ENCODE measurements at places on chromosomes 2 and 18.

DNA sequence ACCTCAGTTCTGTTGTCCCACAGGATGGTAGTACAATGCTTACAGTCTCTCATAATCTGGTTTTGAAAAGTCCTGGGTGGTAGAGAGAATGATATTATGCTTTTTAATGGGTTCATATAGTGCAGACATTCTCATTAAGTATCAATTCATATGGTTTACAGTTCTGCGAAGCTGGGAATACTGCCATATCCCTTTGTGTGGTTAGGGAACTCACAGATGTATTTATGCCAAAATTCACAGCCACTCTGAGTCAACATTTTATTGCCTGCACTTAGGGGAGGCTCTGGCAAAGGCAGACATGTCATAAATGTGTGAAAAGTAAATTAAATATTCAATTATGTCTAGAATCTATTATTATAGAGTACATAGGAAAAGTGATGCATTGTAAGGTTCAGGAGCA lies 808.2 kb downstream of the SUCLG1 start:
- no peak for DNase-seq

GRCh38 chr18:76546436-76546835 lies 51.4 kb upstream of the ZNF516 start:
- DNase-seq: no peak

GRCh38 chr18:23225503-23225902 lies 90.2 kb downstream of the CABLES1 start:
- DNase-seq: no peak

DNA sequence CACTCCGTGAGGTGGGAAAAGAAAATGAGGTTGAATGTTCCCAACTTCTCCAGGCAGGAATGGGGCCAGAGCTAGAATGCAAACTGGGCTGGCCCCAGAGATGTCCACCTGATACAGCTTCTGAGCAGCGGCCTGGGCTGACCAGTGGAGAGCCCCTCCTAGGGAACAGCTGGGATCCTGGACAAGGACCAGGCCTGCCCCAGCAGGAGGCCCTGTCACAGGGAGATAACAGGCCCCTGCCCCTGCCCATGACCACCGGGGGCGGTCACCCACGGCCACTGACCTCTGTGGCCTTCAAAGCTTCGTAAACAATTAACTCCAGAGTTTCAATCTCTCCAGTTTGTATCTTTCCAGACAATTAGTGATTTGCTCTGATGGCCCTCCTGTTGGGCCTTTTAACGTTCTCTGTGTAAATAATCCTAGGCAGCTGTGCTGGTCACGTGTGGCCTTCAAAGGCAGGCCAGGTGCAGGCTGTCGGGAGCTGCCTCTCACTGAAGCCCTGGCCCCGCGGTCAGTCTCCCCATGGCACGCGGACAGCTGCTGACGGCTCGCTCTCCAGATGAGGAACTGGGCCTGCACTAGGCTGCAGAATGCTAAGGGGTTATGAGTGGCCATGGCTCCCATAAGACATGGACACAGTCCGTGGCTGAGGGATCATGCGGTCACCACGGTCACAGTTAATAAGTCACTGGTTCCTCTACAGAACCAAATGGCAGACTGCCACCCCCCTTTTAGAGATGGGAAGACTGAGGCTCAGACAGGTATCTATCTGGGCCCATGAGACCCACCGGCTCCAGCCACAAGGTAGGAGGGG lies 9.2 kb downstream of the HS6ST1 start:
- no peak for DNase-seq

DNA sequence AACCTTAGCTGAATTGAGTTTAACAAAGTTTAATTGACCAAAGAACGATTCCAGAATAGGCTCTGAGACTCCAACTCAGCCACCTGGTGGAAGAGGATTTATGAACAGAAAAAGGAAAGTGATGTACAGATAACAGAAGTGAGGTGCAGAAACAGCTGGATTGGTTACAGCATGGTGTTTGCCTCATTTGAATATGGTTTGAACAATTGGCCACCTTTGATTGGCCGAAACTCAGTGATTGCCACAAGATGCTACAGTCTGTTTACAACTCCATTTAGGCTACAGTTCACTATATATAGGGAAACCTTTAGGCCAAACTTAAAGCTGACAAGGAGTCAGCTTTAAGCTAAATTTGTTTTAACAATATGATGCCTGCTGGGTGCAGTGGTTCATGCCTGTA lies 28.1 kb upstream of the SLC35G4 start:
- DNase-seq: no peak

DNA sequence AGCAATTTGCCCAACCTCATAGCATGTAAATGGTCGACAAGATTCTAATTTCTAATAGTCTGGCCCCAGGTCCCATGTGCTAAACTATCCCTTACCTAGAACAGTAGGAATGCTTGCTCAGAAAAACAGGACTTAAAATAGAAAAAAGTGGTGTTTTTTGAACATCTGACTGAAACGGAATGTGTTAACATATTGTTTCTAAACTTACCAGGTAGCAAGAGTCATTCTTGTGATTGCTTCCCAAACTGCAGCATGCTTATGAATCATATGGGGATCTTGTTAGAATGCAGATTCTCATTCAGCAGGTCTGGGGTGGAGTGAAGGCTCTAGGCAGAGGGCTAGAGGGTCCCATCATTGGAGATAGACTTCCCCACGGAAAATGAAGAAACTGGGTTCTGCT lies 5.8 kb upstream of the SLC20A1 start:
- no peak for DNase-seq

GRCh38 chr18:38664929-38665328 lies 1099.3 kb upstream of the CELF4 start:
- no peak for DNase-seq

- no peak for DNase-seq
Observed at GRCh38 chr2:132645176-132645575, 24.8 kb downstream of the LYPD1 start.

GRCh38 chr2:226427538-226428307 lies 371.9 kb downstream of the IRS1 start:
- DNase-seq: no peak

GRCh38 chr2:65565681-65566080 lies 133.3 kb upstream of the SPRED2 start:
- no peak for DNase-seq

- no peak for DNase-seq
Observed at GRCh38 chr2:44943031-44943692, 1.7 kb downstream of the SIX3 start.

DNA sequence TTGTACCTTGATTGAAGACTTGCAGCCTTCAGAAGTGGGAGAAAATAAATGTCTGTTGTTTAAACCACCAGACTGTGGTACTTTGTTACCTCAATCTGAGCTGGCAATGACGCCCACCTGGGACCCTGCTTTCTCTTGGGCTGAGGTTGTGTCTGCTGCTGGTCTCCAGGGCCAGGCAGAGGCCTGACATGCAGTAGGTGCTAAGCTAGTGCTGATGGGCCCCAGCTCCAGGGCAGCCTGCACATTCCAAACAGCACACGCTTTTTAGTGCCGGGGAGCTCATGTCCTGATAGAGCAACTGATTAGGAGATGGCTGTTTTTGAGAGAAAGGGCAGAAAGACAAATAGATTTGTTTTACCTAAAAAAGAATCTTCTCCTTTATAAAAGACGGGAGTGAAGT lies 664.0 kb upstream of the HS6ST1 start:
- DNase-seq: no peak

- no peak for DNase-seq
Observed at GRCh38 chr2:206211657-206212255, 52.1 kb downstream of the EEF1B2 start.

DNA sequence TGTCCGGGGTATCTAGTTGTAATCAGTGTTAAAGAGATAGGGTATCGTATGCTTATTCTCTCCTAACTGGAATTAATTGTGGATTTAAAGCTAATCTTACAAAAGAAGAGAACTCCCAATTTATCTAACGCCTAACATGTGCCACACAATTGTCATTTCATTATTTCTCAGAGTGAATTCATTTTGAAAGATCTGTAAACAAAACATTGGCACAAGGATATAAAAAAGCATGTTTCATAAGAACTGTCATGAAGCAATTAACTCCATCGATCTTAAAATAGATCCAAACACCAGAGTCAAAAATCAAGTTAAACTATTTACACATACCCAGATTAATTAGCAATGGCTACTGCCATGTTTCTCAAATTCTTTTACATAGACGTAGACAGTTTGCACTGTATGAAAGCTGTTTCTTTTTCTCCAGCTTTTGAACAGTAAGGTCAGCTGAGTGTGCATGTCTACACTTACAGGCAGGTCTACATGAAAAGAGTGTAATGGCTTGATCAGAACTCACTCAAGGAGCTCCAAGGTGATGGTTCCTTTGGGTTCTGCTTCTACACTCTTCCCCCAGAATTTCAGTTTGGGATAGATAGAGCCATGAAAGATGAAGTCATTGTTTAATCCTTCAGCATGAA lies 38.8 kb downstream of the CABYR start:
- DNase-seq: no peak

GRCh38 chr2:137254052-137254451 lies 488.7 kb downstream of the THSD7B start:
- no peak for DNase-seq

GRCh38 chr2:15912203-15912602 lies 28.1 kb upstream of the MYCN start:
- DNase-seq: no peak

DNA sequence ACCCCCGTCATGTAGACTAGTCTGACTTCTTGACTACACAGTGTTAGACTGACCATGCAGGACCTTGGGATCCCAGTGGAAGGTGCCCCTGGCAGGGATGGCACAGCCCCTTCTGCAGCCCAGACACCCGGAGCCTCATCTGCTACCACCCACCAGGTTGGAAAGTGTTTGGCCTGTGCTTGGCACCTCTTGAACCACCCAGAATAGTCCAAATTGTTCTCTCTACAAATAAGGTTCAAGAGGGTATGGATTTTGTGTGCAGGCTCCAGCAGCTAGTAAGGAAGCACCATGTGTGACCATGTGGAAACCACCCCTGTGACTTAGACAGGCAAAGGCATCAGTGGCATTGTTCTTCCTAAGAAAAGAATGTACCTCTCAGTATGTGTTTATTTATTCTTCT lies 18.4 kb downstream of the L3MBTL4 start:
- no peak for DNase-seq

DNA sequence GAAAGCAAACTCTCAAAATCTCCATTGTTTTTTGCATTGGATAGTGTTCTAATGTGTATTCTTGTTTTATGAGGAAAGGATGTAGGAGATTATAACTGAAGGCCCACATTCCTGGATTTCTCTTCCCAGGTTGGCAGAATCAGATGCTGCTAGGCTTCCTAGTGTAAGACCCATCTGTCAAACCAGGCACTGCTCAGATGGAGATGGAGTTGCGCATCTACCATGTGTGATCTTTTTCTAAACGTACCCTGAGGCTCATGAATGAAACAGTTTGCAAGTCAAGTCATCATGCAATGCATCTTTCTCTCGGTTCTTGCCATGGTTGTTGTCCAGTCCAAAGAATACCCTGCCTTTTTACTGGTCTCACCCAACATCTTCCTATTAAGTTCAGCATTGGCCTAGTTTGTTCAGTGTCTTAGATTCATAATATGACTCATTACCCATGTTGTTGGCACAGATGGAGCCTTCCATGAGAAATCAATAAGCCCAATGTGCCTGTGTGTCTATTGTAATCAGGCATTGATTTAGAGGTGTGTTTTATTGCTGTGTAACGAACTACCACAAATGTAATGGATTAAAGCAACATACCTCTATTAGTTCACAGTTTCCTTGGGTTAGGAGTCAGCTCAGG lies 127.4 kb downstream of the NYAP2 start:
- DNase-seq: no peak

DNA sequence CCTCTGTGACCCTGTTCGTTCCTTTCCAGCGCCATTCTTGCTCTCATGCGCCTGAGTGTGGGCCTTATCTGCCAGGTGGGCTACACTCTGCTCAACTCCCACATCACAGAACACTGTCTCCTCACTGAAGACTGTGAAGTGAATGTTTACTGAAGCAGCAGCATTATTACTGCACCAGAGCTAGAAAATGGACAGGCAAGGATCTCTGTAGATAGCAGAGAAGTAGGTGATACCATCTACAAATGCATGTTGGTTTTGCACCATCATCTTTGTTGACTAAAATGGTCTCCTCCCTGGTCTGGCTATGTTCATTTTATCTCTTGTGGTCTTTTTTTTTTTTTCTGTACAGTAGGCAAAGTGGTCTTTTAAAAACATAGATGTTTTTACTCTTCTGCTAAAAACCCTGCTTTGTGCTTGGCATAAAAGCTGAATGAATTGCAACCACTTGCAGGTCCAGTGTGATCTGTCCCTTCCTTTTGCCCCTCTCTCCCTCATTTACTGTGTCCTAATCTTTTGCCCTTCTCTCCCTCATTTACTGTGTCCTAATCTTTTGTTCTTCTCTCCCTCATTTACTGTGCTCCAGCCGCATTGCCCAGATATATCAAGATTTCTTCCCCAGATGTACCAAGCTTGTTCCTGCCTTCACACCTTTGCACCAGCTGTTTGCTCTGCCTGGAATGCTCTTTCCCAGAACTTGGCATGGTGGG lies 35.4 kb downstream of the BABAM2 start:
- DNase-seq: no peak

DNA sequence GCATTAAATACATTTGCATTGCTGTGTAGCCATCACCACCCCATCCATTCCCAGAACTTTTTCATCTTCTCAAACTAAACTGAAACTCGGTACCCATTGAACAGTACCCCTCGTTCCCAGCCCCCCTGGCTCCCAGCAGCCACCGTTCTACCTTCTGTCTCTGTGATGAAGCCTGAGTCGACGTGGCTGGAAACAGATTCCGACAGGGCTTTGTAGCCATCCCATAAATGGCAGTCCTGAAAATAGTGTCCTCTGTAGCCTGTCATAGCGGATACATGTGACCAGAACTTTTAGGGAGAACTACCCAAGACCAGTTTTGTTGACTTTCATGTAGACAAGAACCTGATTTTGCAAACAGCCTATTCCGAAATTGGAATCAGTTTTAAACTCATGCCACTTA lies 59.1 kb downstream of the TSHZ1 start:
- no peak for DNase-seq

DNA sequence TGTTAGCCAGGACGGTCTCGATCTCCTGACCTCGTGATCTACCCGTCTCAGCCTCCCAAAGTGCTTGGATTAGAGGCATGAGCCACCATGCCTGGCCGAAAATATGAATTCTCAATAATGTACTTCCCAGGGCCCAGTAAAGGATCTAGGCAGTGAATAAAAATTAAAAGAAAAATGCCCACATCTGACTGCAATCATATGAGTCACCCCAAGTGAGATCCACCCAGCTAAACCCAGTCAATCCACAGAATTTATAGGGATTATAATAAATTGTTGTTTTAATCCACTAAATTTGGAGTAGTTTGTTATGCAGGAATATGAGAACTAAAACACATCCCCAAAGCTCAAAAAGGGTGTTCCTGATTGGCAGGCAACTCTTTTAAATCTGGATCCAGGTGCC lies 93.5 kb upstream of the STK39 start:
- DNase-seq: no peak

DNA sequence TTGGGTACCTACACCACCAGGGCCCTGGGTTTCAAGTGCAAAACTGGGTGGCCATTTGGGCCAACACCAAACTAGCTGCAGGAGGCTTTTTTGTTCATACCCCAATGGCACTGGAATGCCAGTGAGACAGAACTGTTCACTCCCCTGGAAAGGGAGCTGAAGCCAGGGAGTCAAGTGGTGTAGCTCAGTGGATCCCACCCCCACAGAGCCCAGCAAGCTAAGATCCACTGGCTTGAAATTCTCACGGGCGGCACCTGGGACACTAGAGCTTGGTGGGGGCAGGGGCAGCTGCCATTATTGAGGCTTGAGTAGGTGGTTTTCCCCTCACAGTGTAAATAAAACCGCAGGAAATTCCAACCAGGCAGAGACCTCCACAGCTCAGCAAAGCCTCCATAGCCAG lies 46.0 kb upstream of the FAM110C start:
- DNase-seq: no peak

- DNase-seq: no peak
Observed at GRCh38 chr2:12262681-12263436, 453.9 kb upstream of the TRIB2 start.

GRCh38 chr2:73993376-73993775 lies 8.7 kb downstream of the TET3 start:
- no peak for DNase-seq

All from D721Med (cell line).